ENCODE measurements at places on chromosomes 3 and 15.

DNA sequence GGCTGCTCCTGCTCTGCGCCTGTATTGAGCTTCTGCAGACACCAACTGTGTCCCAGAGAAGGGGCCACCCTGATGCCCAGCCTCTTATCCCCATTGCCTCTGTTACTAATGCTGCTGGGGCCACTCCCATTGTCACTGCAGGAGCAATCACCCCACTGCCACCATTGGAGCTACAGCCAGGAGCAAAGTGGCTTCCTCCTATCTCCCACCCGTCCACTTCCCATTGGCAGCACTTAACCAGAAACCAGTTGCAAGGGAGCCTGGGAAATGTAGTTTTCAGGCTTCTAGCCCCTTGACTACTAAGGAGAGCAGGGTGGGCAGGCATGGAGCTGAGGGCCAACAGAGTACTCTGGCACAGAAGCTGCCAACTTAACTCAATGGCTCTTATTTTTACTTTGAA, 55.9 kb upstream of the KLF13 start:
- DNase-seq, result no peak

DNA sequence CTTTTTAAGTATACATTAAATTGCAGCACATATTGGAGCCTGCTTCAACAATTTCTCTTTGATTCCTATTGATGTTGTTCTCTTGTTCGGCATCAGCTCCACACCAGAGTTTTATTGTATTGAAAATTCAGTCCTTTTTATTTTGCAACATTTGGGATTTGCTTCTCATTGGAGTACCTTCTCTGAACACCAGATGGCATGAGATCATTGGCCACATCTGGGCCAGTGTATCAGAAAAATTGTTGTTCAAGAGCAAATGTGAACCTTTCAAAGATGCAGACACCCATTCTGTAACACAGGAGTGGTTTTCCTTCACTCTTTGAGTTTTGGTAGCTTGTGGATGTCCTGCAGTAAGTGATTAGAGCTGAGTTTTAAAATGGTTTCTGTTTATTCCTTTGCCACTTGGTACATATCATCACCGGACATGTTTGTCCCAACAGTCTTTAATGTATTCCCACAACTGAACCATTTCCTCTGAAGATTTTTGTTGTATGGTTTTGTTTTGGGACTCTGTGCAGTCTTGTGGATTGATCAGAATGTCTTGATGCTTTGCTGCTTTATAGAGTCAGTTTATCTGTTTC, 96.1 kb downstream of the MCTP2 start:
- no peak for DNase-seq

DNA sequence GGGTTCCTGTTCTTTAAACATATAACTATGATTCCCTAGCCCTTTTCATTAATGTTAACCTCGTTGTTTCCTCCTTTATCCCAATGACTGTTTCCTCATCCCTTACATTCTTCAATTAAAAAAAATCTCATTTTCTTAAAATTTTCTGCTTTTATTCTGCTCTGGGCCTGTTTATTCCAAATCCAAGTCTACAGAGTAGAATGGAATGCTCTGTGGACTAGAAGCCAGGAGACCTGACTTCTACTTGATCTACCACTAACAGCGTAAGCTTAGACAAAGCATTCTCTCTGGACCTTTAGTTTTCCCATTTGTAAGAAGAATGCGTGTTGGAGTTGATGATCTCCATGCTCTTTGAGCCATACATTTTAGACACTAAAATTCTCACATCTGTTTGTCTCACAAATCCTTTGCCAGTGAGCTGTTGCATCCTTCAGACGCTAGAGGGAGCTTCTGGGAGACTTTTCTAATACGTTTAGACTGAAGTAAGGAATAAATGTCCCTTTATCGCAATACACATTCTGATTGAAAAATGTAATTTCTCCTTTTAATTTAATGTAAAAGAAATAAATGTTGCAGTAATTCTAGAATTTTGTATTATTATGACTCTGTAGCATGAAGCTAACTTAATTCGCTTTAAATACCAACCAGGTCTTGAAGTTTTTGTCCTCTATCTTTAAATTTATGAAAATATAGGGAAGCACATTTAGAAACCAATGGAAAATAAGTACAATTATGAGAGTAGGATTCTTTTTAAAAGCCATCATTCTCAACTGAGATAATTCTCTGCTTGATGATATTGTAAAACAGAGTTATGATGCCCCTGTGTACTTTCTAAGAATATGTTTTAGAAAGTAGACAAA, 21.7 kb upstream of the GMNC start:
- no peak for DNase-seq

- no peak for DNase-seq
Observed at GRCh38 chr3:188899881-188900280, 271.9 kb upstream of the TPRG1 start.

DNA sequence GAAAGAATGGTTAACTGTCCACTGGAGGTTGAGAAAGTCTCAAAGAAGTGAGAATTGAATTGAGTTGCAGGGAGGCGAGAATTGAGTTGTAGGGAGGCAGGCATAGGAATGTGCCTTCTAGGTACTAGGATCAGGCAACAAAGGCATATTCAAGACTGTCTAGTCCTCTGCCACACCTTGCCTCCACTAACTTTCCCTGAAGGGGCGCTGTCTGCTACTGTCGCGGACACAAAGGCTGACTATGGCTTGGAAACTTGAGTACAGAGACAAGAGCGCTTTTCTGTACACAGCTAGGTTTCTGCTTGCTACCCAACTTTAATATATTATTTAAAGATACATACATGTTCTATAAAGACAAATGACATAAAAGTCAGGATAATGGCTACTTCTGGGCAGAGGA, 10.4 kb upstream of the FBXL22 start:
- DNase-seq, result no peak

DNA sequence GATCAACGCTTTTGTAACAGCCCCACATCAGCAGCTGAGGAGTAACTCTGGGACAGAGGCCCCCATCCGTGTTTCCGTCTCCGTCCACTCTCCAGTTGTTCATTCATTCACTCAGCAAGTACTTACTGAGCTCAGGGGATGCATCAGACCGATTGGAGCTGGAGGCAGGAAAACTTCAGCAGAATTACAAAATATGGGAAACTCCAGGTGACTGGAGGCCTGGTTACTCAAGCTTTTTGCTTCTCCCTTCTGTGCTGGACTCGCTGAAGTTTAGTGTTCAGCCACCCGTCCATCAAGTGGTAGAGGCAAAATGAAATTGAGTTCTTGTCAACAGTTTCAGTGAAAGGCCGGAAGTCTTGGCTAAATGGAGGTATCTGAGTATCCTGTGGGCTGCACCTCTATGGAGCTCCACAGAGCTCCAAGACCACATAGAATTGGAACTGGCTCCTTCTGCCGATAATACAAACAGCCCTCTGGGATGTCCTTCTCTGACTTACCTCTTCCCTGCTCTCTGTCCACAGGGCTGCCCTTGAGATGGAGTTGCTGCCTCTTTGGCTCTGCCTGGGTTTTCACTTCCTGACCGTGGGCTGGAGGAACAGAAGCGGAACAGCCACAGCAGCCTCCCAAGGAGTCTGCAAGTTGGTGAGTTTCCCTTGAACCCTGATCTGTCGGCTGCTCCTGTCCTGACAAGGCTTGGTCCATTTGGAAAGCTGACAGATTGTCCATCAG, 14.7 kb downstream of the NRROS start:
- DNase-seq, result no peak

GRCh38 chr3:53881691-53882593, at the start of gene ACTR8:
Gene ACTR8 (minus strand): TSS chr3:53882152. CDS start chr3:53882101, 51 bp downstream.
- peak; percentile 74 for DNase-seq

- DNase-seq, result no peak
Observed at GRCh38 chr3:42072831-42073301, 18.3 kb upstream of the TRAK1 start.

DNA sequence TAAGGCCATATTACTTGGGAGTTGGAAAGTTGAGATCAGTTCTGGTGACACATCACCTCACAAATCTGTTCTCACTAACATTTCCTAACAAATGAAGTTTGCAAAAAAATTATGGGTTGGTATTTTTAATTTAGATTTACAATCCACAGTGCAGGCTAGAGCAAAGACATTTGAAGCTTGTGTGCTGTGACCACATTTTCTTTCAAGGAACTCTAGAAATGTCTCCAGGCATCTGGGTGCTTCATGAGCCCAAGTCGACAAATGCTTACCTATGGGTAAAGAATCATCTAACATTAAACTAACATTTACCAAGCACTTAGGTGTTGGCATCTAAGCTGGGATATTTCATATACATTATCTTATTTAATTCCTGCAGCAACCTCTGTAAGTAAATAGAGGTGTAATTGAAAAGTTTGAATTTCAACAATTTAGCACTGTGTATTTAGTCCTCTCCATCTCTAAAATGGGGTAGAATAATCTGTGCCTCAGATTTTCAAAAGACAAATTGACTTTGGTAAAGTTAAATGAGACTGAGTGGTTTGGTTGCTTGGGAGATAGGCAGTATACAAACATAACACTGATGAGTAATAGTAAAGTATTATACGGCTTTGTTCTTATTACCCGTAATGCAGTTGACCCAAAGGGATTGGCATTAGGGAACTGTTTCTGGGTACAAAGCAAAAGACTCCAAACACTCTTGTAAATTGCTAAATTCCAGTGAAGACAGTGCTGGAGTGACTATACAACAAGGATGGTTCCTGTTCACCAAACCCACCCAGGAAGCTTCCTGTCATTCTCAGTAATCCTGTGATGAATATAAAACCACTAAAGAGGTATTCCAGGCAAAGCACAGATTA, 162.5 kb downstream of the TPRG1 start:
- DNase-seq, result no peak

- no peak for DNase-seq
Observed at GRCh38 chr3:32278714-32279113, 40.2 kb downstream of the CMTM8 start.

GRCh38 chr3:195895078-195895860, 13.1 kb downstream of the TNK2 start:
- DNase-seq, result peak; percentile 40

DNA sequence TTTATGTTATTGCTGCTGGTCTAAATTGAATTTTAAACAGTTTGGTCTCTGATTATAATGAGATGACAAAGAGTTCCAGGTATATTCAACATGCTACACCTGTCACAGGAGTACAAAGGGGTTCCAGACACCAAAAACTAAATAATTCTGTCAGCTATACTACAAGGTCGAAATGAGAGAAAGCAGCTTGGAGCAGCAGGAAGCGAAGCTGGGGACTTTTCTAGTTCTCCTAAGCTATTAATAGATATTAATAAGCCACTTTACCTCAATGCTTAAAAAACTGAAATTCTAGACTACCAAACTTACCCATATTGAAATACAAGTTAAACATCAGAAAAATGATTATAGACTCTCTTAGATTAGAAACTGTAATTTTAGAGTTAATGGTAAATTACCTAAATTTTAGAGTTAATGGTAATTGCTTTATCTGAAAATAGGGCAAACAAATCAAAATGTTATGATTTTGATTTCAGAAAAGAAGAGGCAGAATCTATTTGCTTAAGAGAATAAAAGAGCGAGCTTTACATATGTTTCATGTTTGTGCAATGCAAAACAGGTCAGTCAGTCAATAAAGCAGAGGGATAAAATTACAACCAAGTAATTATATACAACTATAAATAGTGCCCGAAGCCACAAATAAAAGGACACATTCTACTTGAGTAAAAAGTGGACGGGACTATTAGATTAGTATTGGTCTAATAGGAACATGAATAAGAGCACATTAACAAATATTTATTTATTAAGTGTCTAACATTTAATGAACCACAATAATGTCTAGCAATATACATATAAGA, 16.8 kb downstream of the HSPBAP1 start:
- DNase-seq, result no peak

DNA sequence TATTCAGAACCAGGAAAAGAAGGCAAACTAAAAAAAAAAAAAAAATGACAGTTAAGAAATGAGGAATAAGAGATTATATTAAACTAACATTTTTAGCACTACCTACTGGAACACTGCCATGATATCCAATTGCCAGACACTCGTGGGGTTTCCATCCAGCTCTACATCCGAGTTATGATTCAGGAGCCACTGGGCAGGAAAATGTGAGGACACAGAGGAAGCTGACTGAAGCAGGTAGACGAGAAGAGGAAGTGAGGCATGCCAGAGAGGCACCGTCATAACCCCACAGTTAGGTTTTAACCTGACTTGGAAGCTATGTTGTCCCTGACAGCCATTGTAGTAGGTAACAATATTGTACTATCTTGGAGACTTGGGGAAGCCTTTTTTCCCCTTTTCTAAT, 495.0 kb downstream of the NLGN1 start:
- no peak for DNase-seq

- no peak for DNase-seq
Observed at GRCh38 chr3:104018541-104018940, 1348.2 kb upstream of the ALCAM start.

- DNase-seq, result no peak
Observed at GRCh38 chr3:160779040-160779439, 23.0 kb downstream of the PPM1L start.

DNA sequence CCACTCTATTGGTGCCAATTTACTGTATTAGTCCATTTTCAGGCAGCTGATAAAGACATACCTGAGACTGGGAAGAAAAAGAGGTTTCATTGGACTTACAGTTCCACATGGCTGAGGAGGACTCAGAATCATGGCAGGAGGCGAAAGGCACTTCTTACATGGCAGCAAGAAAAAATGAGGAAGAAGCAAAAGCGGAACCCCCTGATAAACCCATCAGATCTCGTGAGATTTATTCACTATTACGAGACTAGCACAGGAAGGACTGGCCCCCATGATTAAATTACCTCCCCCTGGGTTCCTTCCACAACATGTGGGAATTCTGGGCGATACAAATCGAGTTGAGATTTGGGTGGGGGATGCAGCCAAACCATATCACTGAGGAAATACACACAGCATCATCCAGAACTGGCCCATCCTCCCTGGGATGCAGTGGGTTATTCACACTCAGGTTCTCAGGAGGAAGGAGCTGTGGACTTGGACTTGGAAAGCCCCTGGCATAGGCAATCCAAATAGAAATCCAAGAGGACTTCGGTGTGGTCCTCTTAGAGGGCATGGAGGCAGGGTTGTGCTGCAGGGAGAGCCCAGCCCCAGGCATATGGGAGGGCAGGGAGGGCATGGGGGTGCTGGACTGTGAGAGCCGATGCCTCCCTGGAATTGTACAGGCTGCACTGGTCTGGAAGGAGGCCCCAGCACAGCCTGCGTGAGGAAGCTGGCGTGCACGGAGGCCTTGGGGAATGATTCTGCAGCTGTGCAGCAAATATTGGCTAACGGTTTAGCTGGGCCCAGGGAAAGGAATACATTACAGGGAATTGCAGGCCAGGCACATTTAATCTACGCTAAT, 62.9 kb downstream of the EFCAB12 start:
- DNase-seq, result no peak

GRCh38 chr3:118059096-118059495, 975.5 kb downstream of the IGSF11 start:
- no peak for DNase-seq

DNA sequence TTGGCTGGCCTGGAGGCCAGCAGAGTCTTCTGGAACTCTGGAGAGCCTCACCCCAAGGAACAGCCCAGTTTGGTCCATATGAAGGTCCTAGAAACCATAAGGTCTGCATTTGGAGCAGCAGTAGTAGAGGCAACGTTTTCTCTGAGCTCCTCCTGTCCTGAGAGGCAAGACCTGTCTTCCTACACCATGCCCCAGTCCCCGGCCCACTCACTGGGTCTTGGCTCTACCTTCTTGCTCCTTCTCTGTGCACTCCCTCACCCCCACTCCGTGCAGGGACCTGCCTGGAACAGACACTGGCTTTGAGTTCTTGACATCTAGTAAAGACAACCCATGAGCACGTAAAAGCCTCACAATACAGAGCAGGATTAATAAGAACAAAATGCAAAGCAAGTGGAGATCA, 76.6 kb downstream of the CHRD start:
- no peak for DNase-seq
